ENCODE measurements at places on chromosomes 4 and X. TPM values are rescaled to one million over a fixed set of nuclear protein-coding genes. Genes with fewer than 3 reads are reported as not detected.

The SMIM31 gene
- total RNA-seq, result not detected

The NR3C2 gene
- 13.8 TPM for total RNA-seq

The MAB21L2 gene
- 0.15 TPM for total RNA-seq

The CTAG1A gene
- total RNA-seq, result 2.3 TPM

- no peaks in the 10 kb centered on the region for H3K4me1 ChIP-seq
- H3K36me3 ChIP-seq, result no peaks in the 10 kb centered on the region
- no peak overlapping the region for H3K27ac ChIP-seq
- no peak for DNase-seq
Observed at GRCh38 chr4:188132232-188132631, 7.0 kb upstream of the TRIML1 start.

DNA sequence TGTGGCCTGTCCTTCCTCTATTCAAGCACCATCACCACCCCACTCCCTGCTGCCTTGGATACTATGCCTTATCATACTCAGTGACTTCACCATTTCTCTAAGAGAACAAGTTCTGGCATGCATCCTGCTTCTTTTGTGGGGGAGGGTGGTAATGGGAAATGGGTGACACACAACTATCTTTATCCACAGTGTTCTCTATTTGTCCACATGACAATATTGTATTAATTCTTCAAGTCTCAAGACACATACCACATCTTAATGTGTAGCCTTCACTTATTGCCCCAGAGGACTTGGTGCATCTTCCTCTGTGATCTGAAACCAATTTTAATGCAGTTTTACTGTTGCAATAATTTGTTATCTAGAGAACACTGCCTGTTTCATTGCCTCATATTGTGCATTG, 29.3 kb upstream of the UGT2B7 start:
- no peaks in the 10 kb centered on the region for H3K4me1 ChIP-seq
- H3K4me3 ChIP-seq, result no peak overlapping the region
- H3K27me3 ChIP-seq, result no peaks in the 10 kb centered on the region
- H3K36me3 ChIP-seq, result no peaks in the 10 kb centered on the region
- DNase-seq, result no peak
- no peak overlapping the region for H3K27ac ChIP-seq

The MSX1 gene
- 17.9 TPM for total RNA-seq
